ENCODE measurements at places on chromosomes 1 and 21.

- DNase-seq = no peak
Observed at GRCh38 chr1:6350416-6351088, 43.0 kb downstream of the ACOT7 start.

GRCh38 chr21:20902511-20902910 lies 95.7 kb upstream of the NCAM2 start:
- no peak for DNase-seq

GRCh38 chr1:193476748-193477147 lies 290.3 kb upstream of the B3GALT2 start:
- no peak for DNase-seq

DNA sequence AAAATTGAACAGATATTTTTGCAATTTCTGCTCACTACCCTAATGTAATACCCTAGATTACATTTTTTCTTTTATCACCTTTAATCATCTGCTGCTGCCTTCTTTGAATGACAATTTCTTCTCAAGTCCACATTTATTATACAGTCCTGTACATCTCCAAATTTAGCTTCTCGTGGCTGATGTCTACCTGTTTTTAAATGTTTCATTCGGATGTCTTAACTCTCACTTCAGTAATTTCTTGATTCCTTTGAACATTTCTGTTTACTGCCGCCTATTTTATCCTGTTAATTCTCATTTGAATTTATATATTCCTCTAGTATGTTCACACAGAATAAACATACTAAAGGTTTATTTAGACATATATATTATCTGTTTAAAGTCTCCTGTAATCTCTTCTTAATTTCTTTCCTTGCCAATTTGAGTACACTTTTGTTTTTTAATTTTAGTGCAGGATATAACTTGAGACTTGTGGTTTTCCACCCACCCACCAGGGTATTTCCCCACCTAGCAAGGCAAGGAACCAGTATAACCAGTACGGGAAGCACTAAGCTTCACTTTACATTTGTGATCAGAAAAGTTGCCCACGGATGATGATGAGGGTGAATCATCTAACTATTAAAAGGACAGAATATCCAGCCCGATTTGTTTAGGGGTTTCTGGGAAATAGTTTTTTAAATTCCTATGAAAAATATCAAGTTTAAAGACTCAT lies 12.7 kb downstream of the INSL5 start:
- peak; percentile 54 for DNase-seq

GRCh38 chr1:88982055-88982454 lies 10.4 kb downstream of the KYAT3 start:
- no peak for DNase-seq

GRCh38 chr21:44378646-44379514 lies 25.5 kb downstream of the TRPM2 start:
- no peak for DNase-seq

DNA sequence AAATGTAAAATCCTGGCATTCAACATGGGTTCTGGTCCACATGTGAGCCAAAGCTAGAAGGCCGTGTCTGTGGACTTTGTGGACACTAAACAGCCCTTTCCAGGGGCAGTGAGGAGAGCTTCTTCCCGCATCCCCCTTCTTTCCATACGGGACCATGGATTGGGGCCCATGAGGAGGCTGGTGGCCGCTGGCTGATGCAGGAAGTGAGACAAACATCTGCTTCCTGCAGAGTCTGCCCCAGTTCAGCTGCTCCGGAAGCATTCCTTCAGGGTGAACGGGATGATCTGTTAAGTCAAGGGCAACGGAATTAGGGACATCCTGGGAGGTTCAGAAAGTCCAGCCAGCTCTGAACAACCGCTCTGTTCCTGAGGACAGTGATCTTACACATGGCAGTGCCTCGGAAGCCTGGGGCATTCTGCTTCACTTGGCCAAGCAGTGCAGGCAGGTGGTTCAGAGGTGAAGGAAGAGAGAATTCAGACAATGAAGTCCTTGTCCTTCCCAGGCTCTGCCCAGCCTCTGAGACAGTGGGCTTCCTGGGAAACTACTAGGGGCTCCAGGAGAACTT lies 1.5 kb downstream of the CA6 start:
- DNase-seq = no peak

- peak; percentile 34 for DNase-seq
Observed at GRCh38 chr1:151612501-151613281, 841 bp downstream of the SNX27 start.

DNA sequence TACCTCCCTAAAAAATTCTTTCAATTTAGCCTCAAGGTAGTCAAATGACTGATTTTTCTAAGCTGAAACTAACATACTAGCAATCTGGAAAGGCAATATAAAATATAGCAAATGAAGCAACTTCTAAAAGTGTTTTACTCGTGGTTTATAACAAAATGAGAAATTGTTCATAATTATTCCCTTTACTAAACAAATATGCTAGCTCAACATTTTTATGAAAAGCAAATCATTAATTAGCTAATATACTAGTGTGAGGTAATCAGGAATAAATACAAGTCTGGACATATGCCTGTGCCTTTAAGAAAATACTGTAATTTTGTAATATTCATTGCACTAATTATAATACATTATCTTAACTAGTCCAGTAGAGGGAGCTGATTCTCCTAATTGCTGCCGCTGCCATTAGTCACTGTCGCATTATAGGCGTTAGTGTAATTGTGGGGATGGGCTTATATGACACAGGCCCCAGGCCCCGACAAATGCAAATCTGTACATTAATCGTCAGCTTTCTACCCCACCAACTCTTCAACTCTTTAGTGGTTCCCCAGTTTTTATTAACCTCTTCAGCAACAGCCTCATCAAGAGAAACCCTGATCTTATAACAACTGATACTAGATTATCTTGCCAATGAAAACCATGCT lies 160.9 kb downstream of the GABPA start:
- peak; percentile 26 for DNase-seq

- DNase-seq = no peak
Observed at GRCh38 chr1:234582681-234583301, 27.2 kb downstream of the IRF2BP2 start.

DNA sequence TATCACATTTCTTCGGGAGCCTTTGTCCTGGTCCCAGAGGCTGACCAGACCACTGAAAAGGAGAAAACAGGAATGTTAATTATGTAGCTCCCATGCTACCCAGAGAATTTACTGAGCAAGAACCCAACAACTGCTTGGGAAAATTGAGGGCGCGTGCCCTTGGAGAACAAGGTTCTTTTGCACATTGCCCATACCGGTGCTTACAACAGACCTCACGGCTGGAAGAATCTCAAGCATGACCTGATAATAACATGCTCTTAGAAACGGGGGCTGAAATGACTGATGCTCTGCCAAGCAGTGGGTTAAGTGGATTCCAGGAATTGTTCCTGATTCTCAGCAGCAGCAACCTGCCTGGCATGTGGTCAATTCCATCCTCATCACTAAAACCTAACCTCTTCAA lies 49.3 kb upstream of the AJAP1 start:
- DNase-seq = no peak

GRCh38 chr1:48103495-48103894 lies 106.3 kb upstream of the TRABD2B start:
- no peak for DNase-seq

- no peak for DNase-seq
Observed at GRCh38 chr1:37052120-37052519, 17.8 kb upstream of the GRIK3 start.

DNA sequence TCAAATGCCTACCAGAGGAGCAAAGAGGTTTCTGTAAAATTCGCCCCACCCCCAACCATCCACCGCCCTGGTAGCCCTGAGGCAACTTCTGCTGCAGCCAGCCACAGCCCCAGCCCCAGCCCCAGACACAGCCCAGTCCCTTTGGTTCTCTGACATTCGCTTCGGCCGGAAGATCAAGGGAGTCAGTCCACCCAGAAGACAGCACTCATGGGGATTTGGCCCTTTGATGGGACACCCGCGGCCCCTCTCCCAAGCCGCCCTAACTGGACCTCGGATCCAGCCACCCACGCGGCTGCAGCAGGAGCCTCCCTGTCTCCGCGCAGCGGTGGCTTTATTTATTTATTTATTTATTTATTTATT lies 3881.0 kb downstream of the SRGAP2C start:
- DNase-seq = no peak

DNA sequence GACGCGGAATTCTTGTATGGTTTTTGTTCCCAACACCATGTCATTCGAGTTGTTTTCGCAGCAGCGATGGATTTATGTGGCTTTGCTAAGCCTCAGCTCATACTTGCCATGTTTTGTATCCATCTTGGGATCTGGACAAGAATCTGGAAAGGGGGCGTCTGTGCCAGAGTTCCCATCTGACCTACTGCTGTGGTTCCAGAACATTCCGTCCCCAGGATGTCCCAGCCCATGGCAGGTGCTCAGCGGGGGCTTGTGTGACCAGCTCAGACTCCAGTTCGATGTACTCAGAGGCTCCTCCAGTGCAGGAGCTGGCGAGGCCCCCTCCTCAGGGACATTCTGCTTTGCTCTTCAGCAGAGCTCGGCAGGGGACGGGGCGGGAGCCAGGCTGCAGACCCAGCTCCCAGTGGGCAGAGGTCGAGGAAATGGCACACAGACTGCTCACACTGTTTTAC lies 24.0 kb upstream of the ADARB1 start:
- no peak for DNase-seq

DNA sequence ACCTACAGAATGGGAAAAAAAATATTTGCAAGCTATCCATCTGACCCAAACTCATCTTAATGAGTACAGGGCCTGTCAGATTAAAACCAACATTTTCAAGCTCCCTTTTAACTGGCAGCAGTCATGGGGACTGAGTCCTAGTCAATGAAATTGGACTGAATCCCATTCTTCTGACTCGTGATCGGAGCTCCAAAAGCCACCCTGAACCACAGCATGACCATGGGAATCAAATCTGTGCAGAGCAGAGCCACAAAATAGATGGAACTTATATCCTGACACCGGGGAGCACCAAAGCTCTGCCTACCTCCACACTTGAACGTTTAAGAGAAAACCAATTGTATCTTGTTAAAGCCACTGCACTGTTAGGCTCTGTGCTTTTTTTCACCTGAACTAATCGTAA lies 5.0 kb upstream of the RWDD3 start:
- no peak for DNase-seq

- DNase-seq = no peak
Observed at GRCh38 chr21:26246073-26246472, 75.5 kb upstream of the APP start.

DNA sequence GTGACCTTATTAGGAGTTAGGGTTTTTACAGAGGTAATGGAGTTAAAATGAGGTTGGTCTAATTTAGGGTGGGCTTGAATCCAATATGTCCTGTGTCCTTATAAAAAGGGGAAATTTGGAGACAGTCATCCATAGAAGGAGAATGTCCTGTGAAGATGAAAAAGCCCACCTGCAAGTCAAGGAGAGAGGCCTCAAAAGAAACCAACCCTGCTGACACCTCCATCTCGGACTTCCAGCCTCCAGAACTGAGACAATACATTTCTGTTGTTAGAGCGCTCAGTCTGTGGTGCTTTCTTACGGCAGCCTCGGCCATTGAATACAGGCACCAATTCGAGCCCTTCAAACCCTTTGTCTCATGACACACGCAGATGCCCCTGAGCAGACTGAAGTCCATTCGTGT lies 43.8 kb downstream of the ACTA1 start:
- DNase-seq = no peak

DNA sequence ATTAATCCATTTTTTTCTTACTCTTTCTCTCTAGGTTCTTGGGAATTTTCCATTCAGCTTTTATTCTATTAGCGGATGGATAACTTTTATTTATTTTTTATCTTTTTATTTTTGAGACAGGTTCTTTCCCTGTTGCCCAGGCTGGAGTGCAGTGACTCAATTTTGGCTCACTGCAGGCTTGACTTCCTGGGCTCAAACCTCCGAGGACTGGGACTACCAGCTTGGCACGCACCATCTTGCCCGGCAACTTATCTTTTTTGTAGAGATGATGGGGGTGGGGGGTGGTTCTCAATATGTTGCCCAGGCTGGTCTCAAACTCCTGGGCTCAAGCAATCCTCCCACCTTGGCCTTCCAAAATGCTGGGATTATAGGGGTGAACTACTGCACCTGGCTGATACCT lies 36.1 kb upstream of the CHIT1 start:
- no peak for DNase-seq

DNA sequence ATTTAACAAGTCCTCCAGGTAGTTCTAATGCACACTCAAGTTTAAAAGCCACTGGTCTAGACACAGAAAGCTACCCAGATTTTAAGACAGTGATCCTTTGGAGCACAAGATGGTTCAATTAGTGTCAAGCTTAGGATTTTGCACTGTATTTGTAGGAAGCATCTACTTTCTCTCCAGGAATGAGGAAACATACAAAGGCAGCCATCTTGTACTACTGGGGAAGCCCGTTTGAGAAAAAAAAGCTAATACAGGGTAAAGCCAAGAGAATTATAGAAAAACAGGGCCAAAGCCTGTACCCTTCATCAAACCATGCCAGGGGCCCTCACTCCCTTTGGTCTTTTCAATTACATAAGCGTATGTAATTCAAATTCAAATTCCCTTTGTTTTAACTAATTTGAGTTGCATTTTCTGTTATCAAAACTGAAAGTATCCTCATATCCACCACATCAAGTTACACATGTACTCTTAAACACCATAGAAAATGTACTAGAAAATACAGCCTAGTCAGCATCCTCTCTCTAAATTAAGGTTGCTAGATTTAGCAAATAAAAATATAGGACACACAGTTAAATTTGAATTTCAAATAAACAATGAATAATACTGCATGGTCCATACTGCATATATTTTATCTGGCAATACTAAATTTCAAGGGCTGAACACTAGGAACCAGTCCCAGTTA lies 17.4 kb downstream of the PIK3R3 start:
- no peak for DNase-seq

DNA sequence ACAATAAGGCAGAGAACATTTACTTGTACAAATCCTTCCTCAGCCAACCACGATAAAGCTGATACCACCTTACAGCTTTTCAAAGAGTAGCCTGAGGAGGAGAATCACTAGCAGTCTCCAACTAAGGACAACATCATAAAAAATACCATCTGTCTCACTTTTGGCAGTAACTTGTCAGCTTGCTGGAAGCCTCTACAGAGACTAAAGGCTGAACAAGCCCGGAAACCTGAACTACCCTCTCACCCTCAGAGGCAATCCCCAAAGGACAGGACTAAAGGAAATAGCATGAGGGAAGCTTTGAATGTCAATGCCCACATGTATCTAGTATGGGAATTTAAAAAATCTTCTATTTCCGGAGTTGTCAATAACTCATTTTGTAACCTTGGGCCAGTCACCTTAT lies 10.6 kb downstream of the SRSF4 start:
- no peak for DNase-seq

GRCh38 chr21:33392284-33392985 lies 10.8 kb upstream of the IFNGR2 start:
- DNase-seq = no peak

GRCh38 chr1:15739745-15740144 lies 2.6 kb upstream of the TMEM82 start:
- peak; percentile 36 for DNase-seq

- DNase-seq = no peak
Observed at GRCh38 chr1:43606624-43607023, 43.3 kb upstream of the KDM4A start.
